ENCODE measurements at places on chromosomes 16 and 17. TPM values are rescaled to one million over a fixed set of nuclear protein-coding genes. Genes with fewer than 3 reads are reported as not detected.

The SUPT4H1 gene
- 83.6 TPM for total RNA-seq

The ITGB4 gene
- not detected for total RNA-seq

The PYDC1 gene
- total RNA-seq, result not detected

The CHAD gene
- not detected for total RNA-seq

The CDK5R1 gene
- total RNA-seq, result 0.36 TPM
